ENCODE measurements at places on chromosomes 16 and 17.
A peak's percentile ranks its signal among the peaks of the same experiment; 100 is the strongest.

GRCh38 chr17:51389875-51390274, 129.5 kb downstream of the UTP18 start:
- DNase-seq, result no peak

DNA sequence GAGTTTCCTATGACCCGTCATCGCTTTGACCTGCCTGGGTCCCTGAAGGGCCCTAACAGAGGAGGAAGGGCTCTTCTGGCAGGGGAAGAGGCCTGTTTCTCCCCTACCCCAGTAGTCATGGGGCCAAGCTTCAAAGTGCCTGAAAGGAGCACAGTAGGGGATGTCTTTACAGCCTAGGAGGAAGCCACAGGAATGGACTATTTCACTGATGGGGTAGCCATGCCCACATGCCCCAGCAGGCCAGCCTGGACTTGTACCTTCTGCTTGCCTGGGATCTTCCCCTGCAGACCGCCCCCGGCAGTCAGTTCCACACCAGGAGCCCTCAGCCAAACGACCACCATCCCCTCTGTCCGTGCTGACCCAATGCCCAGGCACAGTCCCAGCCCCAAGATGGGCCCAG, 41.8 kb upstream of the PEMT start:
- DNase-seq, result no peak

- DNase-seq, result no peak
Observed at GRCh38 chr17:72810991-72811508, 281.4 kb downstream of the SLC39A11 start.

- no peak for DNase-seq
Observed at GRCh38 chr16:84769416-84769815, 50.4 kb upstream of the CRISPLD2 start.

DNA sequence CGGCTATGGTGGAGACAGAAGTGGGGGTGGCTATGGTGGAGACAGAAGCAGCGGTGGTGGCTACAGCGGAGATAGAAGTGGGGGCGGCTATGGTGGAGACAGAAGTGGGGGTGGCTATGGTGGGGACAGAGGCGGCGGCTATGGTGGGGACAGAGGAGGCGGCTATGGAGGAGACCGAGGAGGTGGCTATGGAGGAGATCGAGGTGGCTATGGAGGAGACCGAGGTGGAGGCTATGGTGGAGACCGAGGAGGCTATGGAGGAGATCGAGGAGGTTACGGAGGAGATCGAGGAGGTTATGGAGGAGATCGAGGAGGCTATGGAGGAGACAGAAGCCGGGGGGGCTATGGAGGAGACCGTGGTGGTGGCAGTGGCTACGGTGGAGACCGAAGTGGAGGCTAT, 24.1 kb downstream of the HEATR9 start:
- no peak for DNase-seq

- no peak for DNase-seq
Observed at GRCh38 chr17:47937941-47938340, 3.4 kb upstream of the PNPO start.

DNA sequence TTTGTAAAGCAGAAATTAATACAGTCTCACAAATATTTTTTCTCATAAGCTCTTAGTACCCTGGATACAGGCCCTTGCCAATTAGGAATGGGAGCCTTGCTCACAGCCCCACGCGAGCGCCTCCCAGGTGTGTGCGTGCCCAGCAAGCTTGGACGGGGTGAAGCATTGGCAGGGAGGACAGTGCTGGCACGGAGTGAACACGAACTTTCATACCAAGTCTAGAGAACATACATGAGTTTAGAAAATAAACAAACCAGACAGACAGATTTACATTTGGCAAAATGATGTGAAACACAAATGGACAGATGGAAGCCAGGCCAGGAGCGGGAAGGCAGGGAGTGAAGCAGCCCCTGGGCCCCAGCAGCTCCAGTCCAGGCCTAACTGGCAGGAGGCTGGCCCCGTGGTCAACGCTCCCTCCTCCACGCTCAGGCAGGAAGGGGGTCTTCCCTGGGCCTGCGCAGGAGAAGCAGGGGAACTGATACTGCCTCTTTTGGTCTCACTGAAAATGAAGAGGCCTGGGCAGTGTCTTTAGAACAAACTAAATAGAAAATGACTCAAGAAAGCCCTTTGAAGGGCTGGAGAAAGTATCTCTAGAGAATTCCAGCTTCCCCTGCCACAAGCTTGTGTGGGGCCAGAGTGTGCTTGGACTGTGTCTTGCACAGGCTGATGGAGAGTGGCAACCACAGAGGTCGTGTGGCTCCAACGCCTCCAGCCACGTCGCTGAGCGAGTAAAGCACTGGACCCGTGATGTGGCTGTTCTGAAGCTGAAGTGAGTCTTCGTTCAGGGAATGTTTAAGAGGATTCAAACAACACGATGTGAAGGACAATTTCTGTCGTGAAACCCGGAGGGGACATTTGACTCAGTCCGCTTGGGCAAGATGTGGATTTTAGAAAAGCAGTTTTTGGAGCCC, 9.9 kb upstream of the FOXJ1 start:
- DNase-seq, result no peak

GRCh38 chr17:77451894-77452852, 311.4 kb downstream of the SEC14L1 start:
- DNase-seq, result no peak

- no peak for DNase-seq
Observed at GRCh38 chr16:52055381-52055780, 491.6 kb downstream of the TOX3 start.

DNA sequence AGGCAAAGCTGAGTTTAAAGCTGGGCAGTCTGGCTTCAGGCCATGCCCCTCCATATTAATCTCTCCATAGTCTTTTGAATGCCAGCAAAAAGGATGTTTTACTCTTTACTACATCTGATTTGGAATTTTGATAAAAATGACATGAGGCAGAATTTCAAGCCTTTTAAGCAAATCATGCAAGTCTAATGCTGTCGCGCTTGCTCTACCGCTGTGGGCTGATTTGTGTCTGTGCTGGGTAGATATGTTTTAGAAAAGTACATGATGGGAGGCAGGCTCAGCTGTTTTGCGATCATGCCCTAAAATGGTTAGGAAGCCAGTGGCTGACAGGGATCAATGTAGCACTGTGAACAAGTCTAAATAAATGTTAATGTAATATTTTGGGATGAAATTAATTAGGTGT, 311.9 kb downstream of the CA10 start:
- no peak for DNase-seq

GRCh38 chr16:49520492-49521038, 147.0 kb downstream of the C16orf78 start:
- no peak for DNase-seq

DNA sequence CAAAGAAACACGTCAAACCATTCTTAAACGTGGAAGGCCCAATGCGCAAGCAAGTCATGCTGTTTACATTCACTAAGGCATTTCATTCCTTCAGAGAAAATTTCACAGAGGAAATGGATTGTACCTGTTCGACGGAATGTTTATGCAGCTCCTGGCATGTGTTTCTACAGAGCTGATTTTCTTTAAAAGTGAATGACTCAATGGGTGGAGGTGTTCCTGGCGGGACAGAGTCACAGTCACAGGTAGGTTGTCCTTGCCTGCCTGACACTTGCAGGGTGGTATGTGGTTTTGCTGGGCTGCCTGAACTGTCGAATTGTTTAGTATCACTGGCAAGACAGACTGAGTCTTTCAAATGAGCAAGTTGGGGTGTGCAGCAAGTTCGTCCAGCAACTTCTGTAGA, 11.6 kb downstream of the PALB2 start:
- DNase-seq, result no peak

- peak; percentile 48 for DNase-seq
Observed at GRCh38 chr17:75517297-75517865, 1.1 kb downstream of the TSEN54 start.

DNA sequence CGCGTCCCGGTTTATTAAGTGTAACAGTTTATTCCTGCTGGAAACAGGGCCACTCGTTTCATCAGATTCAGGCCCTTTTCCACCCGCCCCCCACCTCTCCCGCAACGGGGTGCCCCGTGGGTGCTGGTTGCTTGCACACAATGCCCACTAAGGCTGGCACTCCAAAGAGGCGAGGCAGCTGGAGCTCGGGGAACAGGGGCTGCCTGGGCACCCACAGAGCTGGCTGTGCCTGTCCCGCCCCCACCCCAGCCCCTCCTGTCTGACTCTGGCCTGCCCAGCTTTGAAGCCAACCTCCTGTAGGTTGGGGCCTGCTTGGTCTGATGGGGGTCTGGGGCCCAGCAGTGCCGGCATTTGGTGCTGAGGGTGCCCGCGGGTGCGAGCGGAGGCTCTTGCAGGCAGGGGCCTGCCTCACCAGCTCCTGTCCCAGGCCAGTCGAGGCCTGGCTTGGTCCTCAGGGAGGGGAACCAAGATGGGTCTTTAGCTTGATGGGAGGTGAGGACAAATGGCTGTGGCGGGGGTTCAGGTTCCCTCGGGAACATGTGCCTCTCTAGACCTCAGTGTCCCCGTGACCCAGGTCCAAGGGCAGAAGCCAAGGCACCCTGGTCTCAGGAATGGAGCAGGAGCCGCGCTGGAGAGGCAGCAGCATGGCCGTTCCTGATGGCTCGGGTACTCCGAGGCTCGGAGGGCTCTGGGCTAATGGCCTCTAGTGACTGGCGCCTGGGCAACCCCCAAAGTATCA, 20.1 kb downstream of the MYBBP1A start:
- no peak for DNase-seq

- no peak for DNase-seq
Observed at GRCh38 chr17:49554694-49555494, 20.8 kb upstream of the NXPH3 start.

DNA sequence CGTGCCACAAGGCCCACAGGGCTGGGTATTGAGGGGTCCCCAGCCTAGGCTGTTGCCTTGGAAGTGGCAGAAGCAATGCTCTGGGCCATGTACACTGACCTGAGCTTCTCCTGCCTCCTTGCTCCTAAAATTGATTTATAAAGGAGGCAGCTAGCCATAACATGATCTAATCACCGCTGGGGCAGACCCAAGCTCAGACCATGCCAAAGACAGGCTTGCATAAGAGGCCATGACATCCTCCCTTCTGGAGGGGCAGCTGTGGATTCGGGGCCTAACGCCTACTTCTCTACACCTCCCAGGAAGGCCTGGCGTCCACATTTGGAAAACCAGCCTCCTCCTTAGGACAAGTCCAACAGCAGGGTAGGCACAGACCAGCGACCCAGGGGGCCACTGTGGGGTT, 12.3 kb downstream of the HSD11B2 start:
- no peak for DNase-seq

DNA sequence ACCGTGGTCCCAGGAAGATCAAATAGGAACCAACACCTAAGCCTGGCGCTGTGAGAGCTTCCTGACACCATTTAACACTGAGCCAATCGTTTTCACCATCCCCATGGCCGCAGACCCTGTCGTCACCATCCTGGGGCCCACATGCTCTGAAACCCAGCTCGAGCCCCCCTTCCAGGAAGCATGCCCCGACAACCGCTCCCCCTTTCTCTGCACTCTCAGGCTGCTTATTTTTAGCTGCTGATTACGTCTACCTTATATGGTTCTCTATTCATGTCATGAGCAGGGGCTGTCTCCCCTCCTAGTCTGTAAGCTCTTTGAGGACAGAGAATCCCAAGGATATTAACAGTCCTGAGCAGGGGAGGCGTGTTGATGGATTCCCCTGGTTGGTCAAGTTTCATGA, 10.5 kb downstream of the SRL start:
- no peak for DNase-seq

GRCh38 chr17:45672301-45672700, 111.8 kb upstream of the CRHR1 start:
- DNase-seq, result no peak

DNA sequence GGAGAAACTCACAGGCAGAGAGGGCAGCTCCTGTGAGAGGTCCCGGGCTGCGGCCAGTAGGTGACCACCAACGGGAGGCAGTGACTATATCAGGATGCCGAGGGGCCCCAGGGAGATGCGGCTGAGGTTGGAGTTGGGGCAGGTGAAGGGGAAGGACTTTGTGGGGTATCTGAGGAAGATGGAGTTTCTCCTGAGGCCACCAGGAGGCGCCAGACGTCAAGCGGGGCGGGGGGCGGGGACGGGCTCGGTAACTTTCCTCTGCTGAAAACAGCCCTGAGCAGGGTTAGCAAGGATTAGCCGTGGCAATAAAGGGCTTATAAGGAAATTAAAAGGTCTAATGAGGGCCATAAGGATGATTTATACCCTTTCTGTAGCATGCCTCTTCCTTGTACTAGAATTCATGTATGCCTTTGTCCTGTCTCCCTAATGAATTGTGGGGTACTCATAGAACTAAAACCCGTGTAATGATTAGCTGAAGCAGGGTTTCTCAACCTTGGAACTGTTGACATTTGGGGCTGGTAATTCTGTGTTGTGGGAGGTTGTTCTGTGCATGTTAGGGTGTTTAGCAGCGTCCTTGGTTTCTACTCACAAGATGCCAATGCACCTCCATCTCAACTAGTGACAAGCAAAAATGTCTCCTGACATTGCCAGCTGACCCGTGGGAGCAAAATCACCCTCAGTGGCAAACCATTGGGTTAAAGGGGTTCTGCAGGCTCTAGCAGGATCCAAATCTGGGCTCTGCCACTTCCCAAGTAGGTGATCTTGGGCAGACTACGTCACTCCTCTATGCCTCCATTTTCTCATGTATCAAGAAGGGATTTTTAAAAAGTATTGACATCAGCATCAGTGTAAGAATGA, 74.8 kb upstream of the GRIN2A start:
- peak; percentile 57 for DNase-seq

- no peak for DNase-seq
Observed at GRCh38 chr16:50980666-50981065, 170.4 kb downstream of the SALL1 start.

- no peak for DNase-seq
Observed at GRCh38 chr16:53100889-53101288, 46.1 kb downstream of the CHD9 start.

DNA sequence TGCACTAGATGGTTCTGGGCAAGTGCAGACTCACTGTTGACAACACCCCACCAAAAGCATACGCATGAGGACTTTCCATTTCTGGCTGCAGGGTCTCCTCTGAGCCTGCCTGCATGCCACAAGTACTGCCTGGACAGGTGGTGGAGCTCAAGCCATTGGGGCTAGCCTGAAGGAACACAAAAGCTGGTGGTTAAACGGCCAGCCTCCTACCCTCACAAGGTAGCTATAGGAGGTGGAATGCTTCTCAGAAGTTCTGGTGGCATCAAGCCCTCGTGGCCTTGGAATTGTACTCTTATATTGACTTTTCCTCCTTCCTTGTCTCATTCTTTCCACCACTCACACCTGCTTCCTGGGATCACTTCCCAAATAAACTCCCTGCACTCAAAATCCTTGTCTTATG, 56.6 kb upstream of the BCAR1 start:
- DNase-seq, result no peak

DNA sequence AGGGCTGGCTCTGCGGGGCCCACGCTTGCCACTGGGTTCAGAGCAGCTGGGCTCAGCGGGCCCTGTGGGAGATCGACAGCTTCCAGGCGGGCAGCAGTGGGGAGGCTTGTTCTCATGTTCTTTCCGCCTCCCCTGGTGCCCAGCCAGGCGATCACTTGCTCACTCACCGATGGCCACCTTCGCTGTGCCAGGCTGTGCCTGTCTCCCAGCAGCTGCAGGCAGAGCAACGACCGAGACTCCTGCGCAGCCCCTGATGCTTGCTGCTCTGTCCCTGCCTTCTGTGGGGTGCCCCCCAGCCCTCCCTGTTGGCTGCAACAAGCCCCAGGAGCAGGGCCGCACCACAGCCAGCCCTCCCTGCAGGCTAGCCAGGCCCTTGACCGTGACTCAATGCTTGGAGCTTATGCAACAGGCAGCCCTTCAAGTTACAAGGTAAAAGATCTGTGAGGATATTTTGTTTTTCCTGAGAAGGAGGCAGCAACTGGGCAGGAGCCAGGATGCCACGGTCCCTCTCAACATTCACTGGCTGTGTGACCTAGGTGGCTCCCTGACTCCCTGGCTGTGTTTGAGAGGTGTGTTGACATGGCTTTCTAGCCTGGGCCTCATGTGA, 9.6 kb upstream of the SPNS2 start:
- no peak for DNase-seq

Data from LoVo (cell line).